RPMI7951 (cell line): ENCODE measurements at places on chromosomes 3 and 15. TPM values are rescaled to one million over a fixed set of nuclear protein-coding genes. Genes with fewer than 3 reads are reported as not detected.

The SUMF1 gene
- total RNA-seq = 42.5 and 43.5 TPM in 2 replicates

The ZNF660 gene
- 1.1 and 1.2 TPM in 2 replicates for total RNA-seq

The LYZL4 gene
- total RNA-seq = 1.5 and 1.6 TPM in 2 replicates

The GREM1 gene
- total RNA-seq = 68.1 and 79.4 TPM in 2 replicates

The GNAI2 gene
- 302 and 305 TPM in 2 replicates for total RNA-seq

The GPR156 gene
- total RNA-seq = 0.24 and 0.68 TPM in 2 replicates

The ARHGEF26 gene
- total RNA-seq = 2.2 and 3.3 TPM in 2 replicates

The LSMEM2 gene
- total RNA-seq = not detected in 2 replicates

The SLC6A1 gene
- not detected in 2 replicates for total RNA-seq

The C15orf62 gene
- not detected in 2 replicates for total RNA-seq

The ARNT2 gene
- total RNA-seq = 1.5 and 2.3 TPM in 2 replicates

The FAM107A gene
- not detected in 2 replicates for total RNA-seq

DNA sequence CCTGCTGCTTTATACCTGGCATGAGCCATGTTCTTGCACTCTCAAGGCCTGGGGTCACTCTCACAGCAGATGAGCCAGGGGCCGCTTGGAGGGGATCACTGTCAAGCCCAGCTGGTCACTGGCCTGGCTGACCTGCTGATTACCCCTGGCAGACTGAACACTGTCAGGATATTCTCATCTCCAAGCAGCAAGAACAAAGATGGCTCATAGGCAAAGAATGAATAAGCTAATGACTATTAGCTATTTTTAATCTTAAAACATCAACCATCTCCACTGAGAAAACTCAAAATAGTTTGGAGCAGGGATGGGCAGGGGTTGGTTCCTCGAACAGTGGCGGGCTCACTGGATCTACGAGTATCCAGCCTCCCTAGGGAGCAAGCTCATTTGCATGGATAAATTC lies 64.4 kb upstream of the ACAN start:
- DNase-seq = no peak

DNA sequence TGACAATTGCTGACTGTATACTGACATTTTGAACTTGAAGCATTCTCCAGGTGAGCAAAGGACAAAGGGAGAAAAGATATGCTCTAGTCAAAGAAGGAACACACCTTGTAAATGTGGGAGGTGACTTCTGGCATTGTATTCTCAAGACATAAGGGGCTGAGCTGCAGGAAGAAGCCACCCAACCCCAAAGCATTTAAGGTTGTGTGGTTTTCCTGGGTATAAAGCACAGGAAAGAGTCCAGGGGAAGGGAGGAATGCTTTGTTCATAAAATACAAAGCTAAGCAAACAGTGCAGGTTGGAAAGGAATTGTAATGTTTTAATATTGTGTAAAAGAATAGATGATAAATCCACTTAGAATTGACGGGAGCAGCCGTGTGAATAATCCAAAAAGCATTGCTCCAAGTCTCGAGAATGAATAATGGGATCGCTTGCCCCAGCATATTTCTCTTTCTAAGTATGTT lies 102.4 kb upstream of the LRIG1 start:
- DNase-seq = no peak

- peak; percentile 79 for DNase-seq
Measured at GRCh38 chr15:94305133-94305532, 73.8 kb downstream of the MCTP2 start.

- DNase-seq = peak; percentile 65
Measured at GRCh38 chr3:13851997-13852637, 27.8 kb downstream of the WNT7A start.

DNA sequence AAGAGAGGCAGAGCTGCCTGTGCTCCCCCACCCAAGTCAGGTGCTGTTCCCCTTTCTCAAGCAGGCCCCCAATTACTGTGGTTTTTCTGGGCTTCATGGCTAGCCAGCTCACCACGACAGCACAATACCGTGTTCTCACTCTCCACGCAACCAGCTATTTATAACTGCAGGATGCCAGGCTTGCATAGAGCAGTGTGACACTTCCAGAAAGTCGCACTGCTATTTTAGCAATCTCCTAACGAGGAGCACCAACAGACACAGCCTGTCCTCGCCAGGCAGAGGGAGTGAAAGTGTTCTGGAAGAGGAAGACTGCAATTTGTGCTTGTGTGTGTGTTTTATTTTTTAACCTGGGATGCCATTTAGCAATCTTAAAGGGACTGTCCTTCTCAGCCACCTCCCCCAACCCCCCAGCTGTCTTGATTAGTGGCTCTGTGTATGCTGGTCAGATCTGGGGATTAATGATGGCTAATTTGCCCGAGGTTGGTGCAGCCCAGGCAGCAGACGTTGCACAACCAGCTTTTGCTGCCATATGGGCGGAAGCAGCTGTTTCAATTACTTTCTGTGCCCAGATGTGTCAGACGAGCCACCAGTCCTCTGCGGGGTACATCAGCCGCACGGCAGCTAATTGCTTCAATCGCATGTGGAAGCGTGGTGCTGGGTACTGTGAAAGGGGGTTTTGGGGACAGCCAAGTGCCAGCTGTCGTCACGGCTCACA lies 268.0 kb upstream of the ARRDC4 start:
- no peak for DNase-seq

DNA sequence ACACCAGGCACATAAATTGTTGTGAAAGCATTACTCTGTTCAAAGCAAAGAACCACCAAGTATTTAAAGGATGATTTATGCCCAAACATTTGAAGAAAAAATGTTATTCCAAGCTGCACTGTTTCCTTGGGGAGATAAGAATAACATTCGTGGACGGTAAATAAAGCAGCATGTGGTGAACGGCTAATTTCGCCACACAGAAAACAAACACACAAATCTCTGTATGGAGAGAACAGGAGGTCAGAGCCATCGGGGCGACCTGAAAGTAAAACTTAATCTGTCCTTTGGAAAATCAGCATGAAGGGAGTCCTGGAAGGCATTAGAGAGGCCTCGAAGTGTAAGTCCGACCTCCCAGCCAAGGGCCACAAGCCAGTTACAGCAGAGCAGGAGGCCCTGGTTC lies 27.1 kb upstream of the GABRG3 start:
- DNase-seq = no peak

- DNase-seq = peak; percentile 59
Measured at GRCh38 chr3:9503283-9503682, 50.3 kb downstream of the LHFPL4 start.

- DNase-seq = no peak
Measured at GRCh38 chr3:133289322-133289721, 110.5 kb upstream of the BFSP2 start.

DNA sequence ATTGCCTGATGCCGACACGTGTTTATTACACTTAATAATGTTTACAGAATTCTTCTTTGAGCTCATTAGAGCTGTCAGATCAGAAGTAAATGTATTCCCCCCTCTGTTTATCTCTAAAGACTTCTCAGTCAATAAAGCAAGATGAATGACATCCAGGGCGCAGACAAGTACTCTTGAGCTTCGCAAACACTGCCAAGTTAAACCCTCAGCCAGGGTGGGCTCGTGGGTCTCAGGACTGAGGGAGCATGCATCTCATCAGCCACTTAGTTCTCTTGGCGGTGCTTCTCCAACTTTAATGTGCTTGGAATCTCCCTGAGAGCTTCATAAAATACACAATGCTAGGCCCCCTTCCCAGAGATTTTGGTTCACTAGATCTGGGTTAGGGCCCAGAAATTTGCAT lies 333.9 kb upstream of the THRB start:
- DNase-seq = no peak

GRCh38 chr15:77037388-77038209 lies 33.3 kb downstream of the TSPAN3 start:
- no peak for DNase-seq

- no peak for DNase-seq
Measured at GRCh38 chr3:145058483-145058882, 1086.9 kb downstream of the DIPK2A start.

DNA sequence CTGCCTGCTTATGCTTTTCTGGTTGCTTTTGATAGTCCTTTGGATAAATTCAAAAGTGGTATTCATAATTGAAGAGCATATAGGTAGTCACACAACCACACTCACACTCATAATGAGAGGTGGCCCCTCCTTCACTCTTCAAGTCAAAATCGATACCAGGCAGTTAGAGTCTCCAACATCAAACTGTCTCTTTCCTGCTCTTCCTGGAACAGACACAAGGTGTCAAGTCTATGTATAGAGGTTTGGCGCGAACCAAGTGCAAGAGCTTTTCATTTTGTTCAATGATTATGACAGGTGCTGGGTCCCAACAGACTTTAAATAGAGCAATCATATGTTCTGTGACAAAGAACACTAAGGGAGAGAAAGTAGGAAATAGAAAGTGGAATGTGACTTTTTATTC lies 29.9 kb upstream of the RGMA start:
- no peak for DNase-seq

DNA sequence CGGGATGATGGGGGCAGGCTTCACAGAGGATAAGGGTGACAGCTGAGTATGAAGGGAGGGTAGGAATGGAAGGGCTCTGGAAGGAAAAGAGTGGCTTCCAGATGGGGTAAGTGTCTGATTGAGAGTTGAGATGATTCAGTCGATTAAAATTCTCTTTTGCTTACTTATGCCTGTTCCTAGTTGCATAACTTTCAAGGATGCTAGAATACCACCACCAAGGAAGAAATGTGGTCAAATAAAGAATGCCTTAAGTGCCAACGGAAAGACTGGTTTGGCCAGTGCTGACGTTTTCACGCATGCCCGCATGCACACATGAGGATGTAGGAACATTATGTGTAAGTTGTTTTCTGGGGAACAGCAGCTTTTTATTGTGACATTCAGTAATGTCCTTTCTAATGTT lies 263.4 kb upstream of the WNT5A start:
- peak; percentile 96 for DNase-seq

DNA sequence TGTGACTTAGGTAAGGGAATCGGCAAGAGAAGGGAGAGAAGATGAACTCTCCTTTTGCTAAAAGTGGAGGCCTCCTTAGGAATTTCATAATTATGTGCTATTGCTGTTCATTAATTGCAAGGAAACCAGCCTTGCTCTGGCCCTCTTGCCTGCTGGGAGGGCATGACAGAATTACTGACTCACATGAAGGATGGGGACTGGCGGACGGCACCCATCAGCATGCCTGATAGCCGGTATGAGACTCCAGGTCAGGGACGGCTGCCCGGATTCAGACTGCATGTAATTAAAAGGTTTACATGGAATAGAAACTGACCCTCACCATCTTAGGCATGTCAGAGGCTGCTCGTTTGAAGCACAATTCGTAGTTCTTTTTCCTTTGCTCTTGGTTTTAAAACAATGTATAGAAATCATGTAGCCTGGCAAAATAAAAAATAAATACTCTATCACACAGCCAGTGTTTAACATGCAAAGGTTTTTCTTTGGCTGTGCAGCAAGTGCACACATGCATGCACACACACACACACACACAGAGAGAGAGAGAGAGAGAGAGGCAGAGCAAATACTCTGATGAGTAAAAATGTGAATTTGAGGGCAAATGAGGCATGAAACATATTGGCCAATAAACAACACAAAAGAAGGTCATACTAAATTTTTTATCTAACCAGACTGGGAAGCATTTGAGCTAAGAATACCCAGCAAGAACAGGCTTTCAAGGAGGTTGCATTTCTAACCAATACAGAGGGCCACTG lies 82.7 kb downstream of the FOXB1 start:
- DNase-seq = peak; percentile 35

DNA sequence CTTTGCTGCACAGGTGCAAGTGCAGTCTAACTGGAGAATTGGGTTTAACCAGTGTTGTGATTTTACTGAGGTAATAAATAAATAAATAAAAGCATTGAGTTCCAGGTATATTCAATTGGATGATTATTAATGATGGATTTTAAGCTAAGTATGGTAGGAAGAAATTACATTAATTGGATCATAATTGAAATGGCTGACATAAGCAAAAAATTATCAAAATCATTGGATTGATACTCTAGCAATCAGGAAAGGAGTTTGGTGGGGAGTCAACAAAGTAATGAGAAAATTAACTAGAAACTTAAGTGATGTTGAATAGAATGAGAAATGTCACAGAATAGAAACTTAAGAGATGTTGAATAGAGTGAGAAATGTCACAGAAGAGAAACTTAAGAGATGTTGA lies 981.9 kb downstream of the SI start:
- DNase-seq = no peak

DNA sequence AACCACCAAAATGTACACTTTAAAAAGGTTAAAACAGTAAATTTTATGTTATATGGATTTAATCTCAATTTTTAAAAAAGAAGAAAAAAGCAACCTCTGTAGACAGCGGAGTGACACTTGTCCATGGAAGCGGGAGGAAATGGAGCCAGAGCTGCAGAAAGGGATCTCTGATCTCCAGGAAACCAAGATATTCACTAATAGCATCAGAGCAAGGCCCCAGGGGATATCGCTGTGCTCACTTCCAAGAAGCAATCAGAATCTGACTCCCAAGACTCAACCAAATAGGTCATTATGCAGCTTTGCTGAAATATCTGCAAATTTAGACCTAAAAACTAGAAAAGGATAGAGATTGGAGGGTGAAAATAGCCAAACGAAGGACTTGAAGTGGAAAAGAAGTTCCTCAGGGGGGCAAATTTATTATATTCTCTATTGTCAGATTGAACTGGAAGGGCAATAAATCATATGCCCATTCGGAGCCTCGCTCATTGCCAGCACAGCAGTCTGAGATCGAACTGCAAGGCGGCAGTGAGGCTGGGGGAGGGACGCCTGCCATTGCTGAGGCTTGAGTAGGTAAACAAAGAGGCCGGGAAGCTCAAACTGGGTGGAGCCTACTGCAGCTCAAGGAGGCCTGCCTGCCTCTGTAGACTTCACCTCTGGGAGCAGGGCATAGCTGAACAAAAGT lies 62.0 kb upstream of the ATP2C1 start:
- no peak for DNase-seq

- DNase-seq = no peak
Measured at GRCh38 chr3:52915294-52915693, 17.9 kb upstream of the STIMATE start.

DNA sequence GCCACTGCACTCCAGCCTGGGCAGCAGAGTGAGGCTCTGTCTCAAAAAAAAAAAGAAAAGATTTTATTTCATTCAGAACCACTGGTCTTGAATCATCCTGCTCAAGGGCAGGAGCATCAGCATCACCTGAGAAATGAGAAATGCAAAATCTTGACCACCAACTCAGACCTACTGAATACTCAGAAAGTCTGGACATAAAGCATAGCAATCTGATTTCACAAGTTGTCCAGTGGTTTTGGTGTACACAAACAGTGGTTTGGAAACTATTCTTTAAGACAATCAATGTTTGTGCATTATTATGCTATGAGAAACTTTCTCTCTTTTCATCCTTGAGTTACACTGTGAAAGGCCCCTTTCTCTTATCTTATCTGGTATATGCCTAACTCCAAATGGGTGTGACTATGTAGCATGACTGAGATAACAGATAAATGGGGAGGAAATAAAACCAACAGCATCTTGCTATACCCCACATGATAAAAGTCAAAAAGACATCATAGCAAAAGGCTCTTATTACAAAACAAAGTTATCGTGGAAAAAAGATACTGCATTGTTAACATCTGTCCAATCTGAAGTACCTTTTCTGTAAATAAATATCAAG lies 174.2 kb upstream of the STT3B start:
- DNase-seq = no peak

- DNase-seq = no peak
Measured at GRCh38 chr15:38674448-38674847, 109.8 kb upstream of the RASGRP1 start.

GRCh38 chr3:52162250-52162872 lies 8.1 kb upstream of the POC1A start:
- DNase-seq = no peak
